Substantia nigra (tissue), 51 donors: ENCODE measurements at places on chromosomes 11 and 22.
A peak's percentile ranks its signal among the peaks of the same experiment; 100 is the strongest.

GRCh38 chr11:80838153-80838552 is 1397.3 kb upstream of the TENM4 start:
- DNase-seq = no peak

GRCh38 chr11:3949125-3949524 is 93.7 kb downstream of the STIM1 start:
- no peak for DNase-seq

DNA sequence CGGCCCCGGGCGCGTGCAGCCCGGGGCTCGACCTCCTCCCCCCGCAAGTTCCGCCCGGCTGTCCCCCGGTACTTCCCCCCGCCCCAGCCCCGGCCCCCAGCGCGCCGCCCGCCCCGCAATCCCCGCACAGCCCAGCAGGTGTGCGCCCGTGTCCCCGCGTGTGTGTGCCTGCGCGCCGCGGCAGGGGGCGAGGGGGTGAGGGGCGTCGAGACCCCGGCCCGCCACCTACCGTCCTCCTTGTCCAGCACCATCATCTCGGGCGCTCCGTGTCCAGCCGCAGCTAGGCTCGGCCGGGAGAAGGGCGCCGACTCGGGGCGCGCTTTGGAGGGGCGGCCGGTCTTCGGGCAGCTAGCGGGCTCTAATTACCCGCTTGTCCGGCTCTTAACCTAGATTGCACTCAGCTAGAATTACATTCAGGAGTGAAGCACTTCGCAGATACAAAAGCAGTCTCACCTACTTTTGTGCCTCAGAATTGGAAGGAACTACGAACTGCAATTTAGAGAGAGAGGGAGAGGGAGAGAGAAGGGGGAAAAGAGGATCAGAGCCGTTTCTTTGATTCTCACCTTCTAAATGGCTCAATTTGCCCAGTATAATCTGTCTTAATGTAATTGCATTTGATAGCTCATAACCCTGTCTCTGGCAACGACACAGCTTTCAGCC is 439 bp downstream of the LMO1 start:
- DNase-seq = no peak

DNA sequence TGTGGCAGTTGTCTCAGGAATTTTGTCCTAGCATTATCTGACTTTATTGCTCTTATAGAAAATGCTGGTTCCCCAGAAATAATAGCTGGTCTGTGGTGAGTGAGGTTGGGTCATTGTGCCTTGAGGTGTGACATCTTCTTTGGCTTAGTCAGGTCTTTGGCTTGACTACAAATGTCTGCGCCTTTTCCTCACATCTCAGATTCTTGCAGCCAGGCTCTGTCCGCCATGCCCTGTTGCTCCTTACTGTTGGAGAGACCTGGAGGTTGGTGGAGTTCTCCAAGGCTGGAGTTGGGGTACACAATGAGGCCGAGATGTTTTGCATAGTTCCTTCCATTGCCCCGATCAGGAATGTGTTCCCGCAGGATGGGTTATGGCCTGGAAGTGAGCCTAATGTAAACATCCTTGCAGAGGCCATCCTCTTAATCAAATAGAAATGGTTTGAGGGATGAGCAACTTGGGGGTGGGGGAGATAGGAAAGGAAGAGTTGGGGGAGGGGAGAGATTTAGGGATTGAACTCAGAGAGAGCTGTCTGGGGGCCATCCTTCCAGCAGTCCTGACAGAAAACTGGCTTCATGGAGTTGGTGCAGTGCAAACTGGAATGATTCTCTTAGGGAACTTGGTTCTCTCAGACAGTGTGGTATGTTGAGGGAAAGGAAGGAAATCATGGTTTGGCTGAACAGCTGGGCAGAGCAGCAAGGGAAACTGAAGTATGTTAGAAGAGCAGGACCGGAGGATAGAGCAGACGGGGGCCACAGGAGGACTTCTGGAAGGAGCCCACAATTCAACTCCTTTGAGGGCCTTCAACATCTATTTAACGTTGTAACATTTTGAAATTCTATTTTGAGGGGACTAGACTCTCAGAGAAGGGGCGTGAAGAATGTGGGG is 49.9 kb downstream of the ZBTB16 start:
- no peak for DNase-seq

DNA sequence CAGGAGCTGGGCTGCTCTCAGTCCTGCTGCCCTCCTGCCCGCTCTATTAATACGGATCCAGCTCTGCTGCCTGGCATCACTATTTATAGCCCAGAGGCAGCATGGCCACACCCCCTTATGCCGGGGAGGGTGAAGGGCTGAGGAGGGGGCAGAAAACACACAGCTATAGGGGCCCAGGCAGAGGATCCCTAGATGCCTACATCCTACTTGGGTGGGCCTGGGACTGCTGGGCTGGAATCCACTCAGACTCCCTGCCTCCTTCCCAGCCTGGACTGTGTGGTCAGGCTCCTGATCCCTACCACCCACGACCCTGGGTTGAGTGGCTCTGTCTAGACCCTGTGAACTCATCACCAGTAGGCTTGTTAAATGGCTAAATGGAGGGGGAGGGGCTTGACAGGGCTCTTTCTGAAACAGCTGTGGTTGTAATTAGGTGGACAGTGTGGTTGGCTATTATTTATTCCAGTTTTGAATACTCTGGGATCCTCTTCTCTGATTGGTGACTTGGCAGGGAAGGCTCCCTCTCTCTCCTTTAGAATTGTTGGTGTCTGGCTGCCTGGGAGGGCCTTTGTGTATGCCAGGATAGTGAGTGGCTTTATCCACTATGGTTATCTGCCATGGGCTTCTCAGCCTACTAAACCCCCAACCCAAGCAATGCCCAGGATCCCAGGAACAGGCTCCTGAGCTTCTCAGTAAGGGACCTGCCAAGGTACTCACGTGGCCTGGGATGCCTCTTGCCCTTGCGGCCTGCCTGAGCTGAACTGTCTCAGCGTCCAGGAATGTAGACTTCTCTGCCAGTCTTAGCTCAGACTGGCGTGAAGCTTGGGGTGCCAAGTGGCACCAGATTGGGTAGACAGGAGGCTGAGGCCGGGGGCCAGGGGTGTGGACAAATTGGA is 15.2 kb downstream of the PHLDB1 start:
- DNase-seq = peak; percentile 46

DNA sequence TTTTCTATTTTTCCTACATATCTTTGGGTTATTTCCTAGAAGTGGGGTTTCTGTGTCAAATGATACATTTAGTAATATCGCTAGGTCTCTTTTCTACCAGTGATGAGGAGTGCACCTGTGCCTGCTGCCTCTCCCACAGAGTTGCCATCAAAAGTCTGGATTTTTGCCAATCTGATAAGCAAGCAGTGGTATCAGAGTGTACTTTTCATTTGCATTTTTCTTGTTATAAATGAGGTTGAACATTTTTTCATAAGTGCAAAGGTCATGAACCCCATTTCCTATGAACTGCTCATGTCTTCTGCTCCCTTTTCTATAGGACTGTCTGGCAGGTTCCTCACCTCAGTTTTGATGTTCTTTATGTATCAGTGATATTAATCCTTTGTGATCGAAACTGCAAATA is 1.7 kb downstream of the TRPM5 start:
- DNase-seq = no peak

DNA sequence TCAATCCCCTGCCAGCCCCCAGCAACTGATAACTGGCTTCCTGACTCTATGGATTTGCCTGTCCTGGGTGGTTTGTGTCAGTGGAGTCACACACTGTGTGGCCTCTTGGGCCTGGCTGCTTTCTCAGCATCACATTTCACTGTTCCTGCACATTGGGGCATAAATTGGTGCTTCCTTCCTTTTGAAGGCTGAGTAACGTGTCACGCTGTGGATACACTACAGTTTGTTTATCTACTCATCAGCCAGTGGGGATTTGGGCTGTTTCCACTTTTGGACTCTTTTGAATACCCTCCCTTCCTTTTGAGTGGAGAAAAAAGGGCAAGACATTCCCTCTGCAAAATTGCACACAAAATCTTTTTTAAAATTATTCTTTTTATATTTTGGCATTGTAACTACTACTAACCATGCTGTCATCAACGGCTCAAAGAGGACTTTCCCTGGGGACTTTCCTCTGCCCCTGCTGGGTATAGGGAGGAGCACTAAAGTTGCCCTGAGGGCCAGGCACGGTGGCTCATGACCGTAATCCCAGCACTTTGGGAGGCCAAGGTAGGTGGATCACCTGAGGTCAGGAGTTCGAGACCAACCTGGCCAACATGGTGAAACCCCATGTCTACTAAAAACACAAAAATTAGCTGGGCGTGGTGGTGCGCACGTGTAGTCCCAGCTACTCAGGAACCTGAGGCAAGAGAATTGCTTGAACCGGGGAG is 7.8 kb upstream of the CELSR1 start:
- DNase-seq = no peak

- no peak for DNase-seq
These were observed 692.1 kb downstream of the NTM start for GRCh38 chr11:132062541-132062940.

GRCh38 chr11:130391711-130392110 is 36.7 kb downstream of the ADAMTS8 start:
- DNase-seq = no peak

GRCh38 chr11:128903248-128904061 is 12.3 kb downstream of the KCNJ5 start:
- peak; percentile 57 for DNase-seq

- no peak for DNase-seq
These were observed 5.9 kb upstream of the OR52L1 start for GRCh38 chr11:5992604-5993251.

GRCh38 chr11:114296605-114297372 is 590 bp downstream of the NNMT start:
- no peak for DNase-seq

GRCh38 chr11:65611758-65612603 is 2.0 kb downstream of the MAP3K11 start:
- DNase-seq = no peak

GRCh38 chr11:64152841-64153691 is 12.8 kb downstream of the MACROD1 start:
- no peak for DNase-seq
